ENCODE measurements at places on chromosomes 5 and 9.

DNA sequence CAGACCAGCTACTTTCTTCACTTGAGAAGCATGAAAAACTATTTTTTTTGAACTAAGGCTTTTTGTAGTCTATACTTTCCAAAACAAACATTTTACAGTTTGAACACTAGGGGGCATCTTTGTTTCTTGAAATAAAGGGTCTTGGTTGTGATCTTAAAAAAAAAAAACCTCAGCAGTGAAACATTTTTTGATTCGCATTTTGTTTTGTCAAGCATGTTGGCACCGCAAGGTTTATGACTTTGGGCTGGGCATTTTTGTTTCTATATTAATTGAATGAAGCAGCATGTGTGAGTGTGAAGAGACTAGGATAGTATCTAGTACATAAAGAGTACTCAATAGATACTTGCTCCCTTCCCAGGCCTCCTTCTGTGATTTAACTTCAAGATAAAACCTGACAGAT lies 31.6 kb upstream of the ACOT12 start:
- DNase-seq: peak; percentile 62

DNA sequence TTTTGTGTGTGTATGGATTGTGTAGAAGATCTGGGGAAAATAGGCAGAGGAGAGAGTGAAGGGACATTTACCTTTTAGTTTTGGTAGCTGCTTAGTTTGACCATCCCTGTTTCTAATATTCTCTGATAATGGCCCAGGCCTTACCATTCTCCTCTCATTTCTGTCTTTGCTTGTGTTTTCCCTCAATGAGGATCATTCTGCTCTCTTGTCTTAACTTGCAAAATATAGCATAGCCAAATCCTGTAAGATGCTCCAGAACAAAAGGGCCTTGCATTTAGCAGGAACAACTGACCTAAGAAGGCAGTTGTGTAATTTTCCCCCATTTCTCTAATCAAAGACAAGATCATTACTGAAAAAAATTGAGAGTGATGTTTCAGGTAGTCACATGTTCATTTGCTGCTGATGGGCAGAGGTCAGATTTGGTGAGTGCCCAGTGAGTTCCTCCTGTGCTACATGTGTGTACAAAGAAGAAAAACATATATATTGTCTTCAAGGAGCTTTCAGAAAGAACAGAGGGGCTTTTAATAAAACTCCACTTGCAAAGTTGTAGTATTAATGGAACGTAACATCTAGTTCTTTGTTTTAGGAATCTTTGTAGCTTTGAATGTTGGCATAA lies 139.5 kb downstream of the KDM4C start:
- no peak for DNase-seq

GRCh38 chr9:90808398-90808797 lies 6.8 kb downstream of the SYK start:
- no peak for DNase-seq

- no peak for DNase-seq
Observed at GRCh38 chr9:6598249-6598725, 47.2 kb downstream of the GLDC start.

DNA sequence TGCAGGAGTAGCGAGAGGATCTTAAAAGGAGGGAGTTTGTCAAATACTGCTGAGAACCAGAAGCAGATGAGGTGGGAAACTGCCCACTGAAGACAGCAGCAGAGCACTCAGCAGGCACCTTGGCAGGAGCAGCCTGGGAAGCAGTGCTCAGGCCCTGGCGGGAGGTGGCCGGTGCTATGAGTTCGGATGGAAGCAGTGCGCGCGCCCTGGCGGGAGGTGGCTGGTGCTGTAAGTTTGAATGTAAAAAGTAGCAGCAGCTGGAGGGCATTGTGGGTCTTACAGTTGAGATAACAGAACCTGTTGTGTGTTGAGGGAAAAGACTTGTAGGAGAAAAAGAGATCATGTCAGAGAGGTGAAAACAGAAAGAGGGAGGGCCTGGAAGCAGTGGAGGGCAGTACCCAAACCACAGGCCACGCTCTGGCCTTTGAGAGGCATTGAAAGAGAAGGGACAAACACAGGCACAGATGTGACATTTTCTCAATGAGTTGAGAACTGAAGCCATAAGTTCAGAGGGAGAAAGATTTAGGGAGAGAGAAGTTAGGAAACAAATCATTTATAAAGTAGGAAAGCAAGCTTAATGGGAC lies 130.9 kb downstream of the ERCC6L2 start:
- no peak for DNase-seq

- DNase-seq: no peak
Observed at GRCh38 chr9:77916410-77916819, 115.2 kb downstream of the GNAQ start.

GRCh38 chr5:125295405-125295872 lies 549.0 kb upstream of the ZNF608 start:
- peak; percentile 51 for DNase-seq

DNA sequence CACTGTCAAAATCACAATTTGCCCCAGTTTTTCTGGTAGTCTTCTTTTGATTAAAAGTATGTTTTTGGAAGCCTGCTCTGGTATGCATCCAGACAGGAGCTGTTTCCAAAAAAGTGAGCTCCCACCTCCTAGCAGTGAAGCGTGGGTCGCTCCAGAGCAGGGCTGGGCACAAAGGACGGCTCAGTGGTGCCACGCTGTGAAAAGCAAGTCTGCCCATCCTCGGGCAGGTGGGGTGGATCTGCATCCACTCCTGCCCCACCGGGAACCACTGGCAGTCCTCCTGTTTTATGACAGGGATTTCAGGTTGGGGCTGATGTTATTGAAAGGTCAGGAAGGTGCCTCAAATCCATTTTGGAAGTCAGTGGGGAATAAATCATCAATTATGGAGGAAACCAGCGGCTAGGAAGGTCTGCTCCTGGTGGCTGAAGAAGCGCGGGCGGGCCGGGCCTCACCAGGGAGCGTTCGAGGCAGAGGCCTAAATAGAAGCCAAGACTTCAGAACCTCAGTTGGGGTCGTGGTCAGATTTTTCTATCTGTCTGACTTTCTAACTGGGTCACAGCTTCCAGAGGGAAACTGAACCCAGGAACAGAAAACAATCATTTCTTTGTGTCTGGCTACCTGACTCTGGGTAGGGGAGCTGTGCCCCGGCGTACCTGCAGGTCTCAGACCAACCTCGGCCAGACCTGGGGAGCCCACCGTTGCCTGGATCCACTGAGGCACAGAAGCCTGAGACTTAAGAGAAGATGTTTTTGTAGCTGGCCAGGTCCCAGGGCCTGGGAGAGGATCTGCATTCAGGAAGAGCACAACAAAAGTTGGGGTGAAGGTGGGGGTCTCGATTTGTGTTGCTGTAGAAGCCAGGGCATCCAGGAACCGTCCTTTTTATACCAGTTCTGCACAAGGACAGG lies 168.1 kb downstream of the PAX5 start:
- DNase-seq: no peak

DNA sequence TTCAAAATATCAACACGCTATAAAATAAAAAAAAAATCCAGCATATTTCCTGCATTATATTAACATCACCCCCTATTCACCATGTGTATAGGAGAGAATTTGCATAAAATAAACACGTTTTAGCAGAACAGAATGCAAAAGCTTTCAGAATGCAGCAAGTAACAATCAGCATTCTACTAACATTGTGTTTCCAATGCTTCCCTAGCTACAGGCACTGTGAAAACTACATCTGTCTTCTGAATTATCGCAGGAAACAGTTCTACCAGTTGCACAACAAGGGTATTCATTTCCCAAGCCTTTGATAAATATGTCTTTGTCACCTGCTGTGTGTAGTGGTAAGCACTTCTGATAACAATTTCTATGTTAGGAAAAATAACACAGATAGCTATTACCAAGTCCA lies 1015.8 kb downstream of the CDH18 start:
- DNase-seq: no peak

DNA sequence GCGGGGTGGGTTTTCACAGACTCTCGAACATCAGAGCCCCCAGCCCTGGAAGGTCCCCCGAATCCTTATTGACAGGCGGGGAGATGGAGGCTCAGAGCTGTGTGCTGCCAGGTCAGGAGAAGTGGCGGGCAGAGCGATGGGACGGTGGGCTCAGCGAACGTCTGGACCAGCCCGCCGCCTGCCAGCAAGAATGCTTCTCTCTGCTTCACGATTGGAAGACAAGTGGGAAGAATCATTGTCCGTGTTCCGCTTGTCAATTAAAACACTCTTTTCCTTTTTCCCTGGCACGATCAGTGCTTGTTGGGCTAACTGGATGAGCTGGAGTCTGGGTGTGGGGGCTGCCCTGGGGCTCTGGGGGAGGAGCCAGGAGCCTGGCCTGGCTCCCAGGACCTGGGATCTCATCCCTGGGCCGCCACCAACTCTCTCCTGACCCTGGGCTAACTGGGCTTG lies 1.6 kb downstream of the COL5A1 start:
- DNase-seq: peak; percentile 80

GRCh38 chr5:141529873-141530272 lies 41.0 kb downstream of the PCDHGC5 start:
- no peak for DNase-seq

- no peak for DNase-seq
Observed at GRCh38 chr9:37650299-37650872, 368 bp upstream of the FRMPD1 start.

DNA sequence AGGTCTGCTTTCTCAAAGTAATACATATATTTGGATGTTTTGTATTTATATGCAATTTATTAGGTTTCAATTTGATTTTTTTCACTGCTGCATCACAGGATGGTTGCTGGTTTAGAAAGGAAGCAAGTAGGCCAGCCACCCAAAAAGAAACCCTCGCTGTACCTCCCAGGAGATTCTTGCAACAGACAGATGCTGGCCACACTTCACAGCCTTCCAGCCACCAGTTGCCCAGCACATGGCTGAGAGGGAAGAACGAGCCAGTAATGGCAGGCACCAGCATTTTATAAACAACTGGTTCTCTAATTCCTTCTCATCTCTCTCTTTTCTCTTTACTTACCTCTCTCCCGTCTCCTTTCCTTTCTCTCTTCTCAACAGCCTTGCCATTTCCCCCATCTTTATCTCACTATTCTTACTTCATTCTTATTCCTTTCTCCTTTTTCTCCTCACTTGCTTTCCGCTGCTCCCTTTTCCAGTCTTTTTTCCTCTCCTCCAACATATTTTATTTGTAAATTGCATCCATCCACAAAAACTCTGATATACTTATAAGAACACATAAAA lies 38.9 kb downstream of the EFNA5 start:
- DNase-seq: no peak

DNA sequence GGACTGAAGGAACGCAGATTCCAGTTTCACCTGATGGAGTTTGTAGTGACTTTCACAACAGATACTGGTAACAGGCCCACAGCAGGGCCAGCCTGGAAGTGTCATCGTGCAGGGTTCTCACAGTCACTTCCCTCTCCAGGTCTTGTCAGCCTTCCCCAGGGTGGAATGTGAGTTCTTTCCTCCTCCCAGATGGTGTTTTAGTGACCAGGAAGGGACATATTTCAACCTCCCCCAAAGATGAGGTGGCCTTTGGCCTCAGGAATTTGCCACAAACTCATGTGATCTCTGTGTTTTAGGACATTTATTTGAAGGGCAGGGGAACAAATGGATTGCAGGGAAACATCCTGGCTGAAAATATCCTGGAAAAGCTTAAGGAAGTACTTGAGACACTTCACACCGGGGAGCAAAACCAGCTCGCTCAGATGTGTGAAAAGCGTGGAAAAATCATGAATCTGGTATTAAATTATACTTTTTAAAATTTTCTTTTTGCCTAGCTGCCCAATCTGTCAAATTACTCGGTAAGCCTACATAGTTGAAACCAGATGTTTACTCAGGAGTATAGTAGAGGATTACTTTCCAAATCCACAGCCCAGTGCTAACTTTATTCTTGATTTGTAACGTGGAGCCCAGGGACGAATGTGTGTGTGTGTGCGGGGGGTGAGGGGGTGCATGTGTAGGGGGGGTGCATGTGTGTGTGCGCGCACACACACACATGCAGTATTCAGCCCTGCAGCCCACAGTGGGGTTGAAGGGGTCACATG lies 66.8 kb downstream of the PTPDC1 start:
- peak; percentile 57 for DNase-seq

GRCh38 chr5:83688281-83688680 lies 32.4 kb downstream of the HAPLN1 start:
- DNase-seq: no peak

DNA sequence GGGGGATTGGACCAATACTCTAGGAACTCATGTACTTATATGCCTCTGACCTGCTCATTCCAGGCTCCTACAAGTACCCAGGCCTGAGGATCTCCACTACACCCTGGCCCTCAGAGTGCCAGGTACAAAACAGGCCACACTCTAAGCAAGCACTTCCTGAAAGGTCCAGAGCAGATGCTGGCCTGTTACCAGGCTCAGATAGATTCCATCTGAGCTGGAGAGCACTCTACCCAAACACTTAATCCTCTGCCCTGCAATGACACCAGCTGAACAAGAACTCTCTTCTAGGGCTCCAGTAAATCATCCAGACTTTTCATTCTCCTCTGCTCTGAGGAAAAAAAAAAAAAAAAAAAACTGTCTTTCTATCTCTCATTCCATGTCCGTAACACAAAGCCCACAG lies 2.9 kb downstream of the P4HA2 start:
- DNase-seq: peak; percentile 64

Data from EH (cell line).